Activated T-helper 1 cell treated with anti-CD3 and anti-CD28 coated beads, Interleukin-2, amount 50 U/mL, for 16 hours (primary cell): ENCODE measurements at places on chromosomes 2 and 18.

GRCh38 chr2:152243761-152244640 lies 68.4 kb upstream of the STAM2 start:
- DNase-seq: no peak

DNA sequence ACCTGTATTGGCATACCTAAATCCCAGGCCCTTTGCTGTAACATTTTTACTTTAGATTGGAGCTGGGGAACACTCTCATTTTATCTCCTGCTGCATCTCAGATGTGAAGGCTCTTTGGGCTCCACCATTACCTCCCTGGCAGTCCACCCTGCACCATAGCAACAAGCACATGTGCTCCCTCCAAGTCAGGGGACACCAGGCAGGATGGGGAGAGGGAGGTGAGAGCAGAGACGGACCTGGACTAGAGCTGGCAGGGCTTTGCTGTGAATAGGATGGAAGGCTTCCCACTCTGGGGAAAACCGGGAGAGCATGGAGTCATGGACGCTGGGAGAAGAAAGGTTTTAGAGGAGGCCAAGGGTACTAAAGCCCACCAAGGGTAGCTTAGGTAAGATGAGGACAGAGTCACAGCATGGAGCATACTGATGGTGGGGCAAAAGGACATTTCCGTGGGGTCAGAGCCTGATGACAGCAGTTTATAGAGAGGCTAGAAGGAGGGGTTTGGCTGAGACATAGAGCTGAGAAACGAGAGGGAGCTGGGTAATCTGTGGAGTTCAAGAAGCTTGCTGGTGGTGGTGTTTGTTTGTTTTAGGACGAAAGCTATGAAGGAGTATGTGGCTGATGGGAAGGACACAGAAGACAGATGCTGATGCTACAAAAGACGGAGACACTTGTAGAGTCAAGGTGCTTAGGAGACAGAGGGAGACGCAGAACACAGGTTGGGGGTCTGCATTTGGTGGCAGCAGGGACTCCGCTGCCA lies 134.8 kb downstream of the COL6A3 start:
- no peak for DNase-seq

DNA sequence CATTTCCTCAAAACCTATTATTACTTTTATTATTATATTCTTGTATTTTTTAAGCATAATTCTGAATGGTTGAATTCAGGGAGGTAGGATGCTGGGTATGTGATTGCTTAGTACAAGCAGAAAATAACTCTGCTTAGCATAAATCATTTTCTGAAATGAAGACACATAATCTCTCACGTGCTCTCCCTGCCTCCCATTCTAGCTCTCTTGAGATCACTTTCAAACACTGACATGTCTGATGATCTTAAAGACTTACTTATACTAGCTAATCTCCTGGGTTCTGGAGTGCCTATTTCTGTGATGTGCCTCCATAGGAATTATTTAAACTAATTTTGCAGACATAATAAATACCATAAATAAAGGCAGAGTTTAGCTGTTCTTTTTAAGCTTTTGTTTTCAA lies 1136.0 kb downstream of the SUCLG1 start:
- no peak for DNase-seq

DNA sequence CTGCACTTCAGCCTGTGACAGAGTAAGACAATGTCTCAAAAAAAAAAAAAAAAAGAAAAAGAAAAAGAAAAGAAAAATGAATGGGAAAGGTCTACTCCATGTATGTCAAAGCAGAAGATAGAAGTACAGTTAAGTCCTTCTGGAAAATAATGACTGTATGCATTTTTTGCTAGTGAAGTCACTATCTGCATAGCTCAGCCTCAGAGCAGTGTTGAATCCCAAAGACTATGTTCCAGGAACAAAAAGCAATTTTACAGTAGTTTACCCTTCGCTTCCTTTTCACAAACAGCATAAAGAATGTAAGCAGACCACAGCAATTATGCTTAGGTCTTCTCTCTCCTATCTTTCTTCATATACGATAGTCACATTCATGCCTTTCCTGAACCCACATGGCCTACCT lies 497.4 kb downstream of the CMPK2 start:
- no peak for DNase-seq

- DNase-seq: no peak
Measured at GRCh38 chr2:30559544-30560275, 112.7 kb downstream of the LCLAT1 start.

GRCh38 chr2:133377599-133377998 lies 190.7 kb downstream of the NCKAP5 start:
- no peak for DNase-seq

GRCh38 chr2:190859347-190860297 lies 21.0 kb upstream of the GLS start:
- DNase-seq: no peak

DNA sequence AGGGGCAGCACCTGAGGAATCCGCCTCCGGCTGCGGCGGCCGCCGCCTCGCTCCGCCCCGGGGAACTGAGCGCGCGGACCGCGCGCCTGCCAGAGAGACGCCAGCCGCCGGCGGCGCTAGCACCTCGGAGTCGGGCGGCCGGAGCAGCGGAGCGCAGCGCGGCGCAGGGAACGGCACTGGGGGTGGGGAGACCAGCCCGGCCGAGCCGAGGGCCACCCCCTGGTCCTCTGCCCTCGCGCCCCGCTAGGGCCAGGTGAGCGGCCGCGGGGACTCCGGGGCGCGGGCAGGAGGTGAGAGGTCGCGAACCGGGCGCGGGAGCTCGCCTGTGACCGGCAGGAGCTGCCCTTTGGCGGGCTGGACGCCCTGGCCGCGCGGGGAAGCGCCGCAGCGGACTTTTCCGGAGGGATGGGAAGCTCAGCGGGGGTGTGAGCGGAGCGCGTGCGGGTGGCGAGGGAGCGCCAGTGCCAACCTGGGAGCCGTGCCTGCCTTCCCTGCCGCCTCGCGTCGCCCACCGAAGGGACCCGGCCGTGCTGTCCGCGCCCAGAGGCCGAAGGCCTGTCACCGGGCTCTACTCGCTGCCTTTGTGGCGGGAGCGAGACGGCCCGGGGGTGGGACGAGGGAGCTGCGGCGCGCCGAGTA lies at the start of gene GREB1L:
TSS of gene GREB1L (plus strand) at position 92 of the 639 bp plus-strand sequence. CDS start 141,287 bp downstream, outside the sequence.
- DNase-seq: no peak

DNA sequence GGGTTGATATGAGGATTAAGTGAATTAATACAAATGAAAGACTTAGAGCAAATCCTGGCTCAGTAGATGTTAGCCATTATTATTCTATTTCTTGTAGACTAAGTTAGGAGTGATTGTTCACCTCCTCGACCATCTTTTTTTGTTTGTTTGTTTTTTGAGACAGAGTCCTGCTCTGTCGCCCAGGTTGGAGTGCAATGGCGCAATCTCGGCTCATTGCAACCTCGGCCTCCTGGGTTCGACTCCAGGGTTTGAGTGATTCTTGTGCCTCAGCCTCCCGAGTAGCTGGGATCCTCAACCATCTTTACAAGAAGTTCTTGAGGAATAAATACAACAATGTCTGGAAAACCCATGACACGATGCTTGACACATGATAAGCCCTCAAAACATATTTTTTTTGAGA lies 12.7 kb downstream of the TRIM54 start:
- DNase-seq: no peak

DNA sequence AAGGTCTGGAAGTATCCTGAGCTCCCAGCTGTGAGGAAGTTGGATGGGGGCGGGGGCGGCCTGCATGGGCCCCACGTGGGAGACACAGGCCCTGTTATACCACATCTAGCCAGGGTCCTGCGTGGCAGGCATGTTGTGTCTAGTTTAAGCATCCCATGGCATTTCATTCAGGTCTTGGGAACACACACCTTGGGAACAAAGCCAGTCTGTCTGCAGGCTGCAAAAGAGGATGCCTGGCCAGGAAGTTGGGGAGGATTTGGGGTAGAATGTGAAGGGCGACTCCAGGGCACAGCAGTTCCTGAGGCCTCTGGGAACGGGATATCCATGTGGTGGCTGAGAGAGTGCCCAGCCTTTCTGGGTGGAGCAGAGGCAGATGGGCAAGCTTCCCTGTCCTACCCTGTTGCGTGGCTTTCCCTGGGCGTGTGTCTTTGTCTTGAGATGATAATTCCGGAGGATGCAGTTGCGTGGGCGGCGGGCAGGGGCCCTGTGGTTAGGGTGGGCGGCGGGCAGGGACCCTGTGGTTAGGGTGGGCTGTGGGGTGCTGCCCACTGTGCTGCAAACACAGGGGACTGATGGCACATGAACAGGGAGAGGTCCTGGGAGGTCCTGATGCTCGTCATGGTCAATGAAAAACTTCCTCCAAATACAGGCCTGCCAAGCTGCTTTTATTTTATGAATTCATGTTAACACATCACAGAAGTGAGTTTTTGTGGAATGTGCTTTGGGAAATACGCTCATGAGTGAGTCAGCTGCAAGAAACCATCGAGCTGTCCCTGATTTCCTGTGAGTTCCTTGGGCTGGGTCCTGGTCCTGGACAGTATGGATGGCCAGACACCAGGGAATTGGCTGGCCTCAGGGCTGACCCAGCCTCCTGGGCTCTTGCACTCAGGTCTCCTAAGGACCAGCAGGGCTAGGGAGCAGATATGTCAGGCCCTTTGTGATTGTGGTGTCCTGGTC lies 90.0 kb upstream of the HS6ST1 start:
- no peak for DNase-seq

DNA sequence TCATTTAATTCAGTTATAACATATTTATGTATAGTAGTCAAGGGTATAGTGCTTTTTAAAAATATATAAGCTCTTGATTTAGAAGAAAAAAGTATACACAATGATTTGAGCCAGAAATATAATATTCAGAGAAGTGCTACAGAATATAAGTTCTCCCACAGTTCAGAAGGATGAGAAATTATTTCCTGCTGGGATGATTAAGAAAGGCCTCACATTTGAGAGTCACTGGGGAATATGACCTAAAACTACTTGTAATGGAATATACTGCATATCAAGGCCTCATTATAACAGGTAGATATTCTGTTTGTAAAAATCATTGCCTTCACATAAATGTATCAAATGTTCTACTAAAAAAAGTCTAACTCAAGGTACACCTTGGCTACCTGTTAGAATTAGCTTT lies 203.5 kb downstream of the MBD2 start:
- no peak for DNase-seq

DNA sequence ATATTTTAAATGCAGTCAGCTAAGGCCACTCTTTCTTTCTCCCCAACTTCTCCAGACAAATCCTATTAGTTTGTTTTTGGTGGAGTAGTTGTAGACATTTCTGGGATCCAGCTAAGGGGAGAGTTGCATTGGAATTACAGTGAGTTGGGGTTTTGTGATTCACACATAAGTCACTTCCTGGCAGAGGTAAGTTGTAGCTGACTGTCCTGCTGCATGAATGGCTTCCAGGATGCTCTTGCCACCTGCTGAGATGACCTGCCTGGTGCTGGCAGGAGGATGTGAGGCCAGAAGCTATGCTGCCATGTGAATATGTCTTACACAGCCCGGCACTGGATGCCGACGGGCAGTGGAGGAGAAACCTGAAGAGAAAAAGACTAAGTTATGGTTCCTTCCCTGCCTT lies 243.7 kb downstream of the TDRD15 start:
- no peak for DNase-seq

GRCh38 chr2:64228126-64228678 lies 84.0 kb upstream of the PELI1 start:
- DNase-seq: peak; percentile 28

DNA sequence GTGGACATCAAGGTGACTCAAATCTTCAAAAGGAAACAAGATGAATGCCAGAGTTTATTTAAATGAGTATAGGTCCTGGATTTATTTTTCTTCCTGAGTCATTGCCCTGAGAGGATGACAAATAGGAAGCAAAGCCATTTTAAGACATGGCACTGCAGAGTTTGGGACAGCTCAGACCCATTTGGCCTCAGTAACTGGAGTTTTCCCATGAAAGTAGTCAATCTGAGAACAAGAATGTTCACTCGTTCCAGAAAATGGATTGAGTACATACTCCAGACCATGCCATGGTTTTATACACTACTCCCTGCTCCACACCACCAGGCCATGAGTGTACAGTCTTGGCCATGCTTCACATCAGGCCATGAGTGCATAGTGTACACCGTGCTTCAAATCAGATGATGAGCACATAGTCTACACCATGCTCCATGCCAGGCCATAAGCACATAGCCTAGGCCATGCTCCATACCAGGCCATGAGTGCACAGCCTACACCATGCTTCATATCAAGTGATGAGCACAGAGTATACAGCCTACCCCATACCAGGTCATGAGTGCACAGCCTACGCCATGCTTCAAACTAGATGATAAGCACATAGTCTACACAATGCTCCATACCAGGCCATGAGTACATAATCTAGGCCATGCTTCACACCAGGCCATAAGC lies 202.4 kb downstream of the FBXO15 start:
- no peak for DNase-seq

- no peak for DNase-seq
Measured at GRCh38 chr2:39696101-39696553, 30.4 kb downstream of the TMEM178A start.

DNA sequence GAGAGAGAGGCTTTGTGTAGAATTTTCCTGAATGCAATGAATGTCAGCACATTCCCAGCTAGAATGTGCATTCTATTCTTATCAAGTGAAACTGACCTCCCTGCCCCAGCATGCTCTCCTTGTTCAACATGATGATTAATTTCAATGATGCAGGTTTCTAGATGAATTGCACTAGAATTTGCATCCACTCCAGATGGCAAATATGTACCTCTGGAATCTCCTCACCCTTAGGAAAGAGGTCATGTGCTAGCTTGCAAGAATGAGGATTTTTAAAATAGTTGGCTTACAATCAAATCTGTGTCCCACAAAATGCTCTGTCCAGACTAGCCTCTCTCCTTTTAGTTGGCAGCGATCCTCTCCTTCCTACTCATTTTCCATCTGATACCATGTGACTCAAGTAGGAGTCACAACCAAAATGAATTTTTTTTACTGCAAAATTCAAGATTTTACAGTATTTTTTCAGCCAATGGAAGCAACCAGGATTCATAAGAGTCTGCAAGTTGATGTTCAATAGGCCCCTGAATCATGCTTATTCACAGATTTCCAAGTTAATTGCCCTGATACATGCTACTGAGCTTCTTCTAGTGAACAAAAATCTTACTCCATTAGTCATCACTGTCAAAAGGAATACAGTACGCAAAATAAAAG lies 21.0 kb upstream of the STAT4 start:
- no peak for DNase-seq

DNA sequence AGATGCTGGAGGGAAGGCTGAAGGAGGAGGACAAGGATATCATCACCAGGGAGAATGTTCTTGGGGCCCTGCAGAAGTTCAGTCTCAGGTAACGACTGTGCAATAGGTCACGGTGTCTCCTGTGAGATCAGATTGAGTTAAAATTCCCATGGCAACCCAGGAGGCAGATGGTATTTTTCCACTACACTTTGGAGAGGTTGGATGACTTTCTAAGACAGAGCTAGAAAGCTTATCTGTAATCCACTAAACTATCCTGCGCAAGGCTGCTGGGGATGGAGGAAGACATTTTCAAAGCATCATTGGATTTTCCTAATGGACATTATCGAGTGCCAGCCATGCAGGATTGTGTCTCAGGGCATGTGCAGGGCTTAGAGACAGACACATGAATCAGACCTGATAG lies 74.6 kb downstream of the ARMC9 start:
- DNase-seq: no peak
